ENCODE measurements at places on chromosomes 11 and 22.

DNA sequence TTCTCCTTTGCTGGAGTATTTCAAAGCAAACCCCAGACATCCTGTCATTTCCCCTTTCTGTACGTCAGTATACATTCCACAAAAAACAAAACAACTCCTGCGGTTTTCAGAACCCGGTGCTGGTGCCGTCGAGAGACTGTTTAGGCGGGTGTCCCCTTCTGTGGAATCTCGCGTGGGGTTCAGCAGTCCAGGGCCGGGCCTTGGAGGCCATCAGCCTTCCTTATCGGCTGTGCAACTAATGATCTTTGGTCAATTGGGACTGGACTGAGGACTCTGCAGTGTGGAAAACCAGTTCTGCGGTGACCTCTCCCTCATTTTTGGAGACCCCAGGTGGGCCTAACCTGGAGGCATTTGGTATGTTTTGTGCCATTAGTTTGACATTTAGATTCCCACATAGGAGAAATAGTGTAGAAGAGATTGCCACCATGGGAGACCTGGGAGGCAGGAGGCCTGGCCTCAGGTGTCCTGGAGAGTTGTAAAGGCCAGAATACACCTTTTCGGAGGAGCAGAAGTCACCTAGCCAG is 84.4 kb downstream of the TBC1D22A start:
- DNase-seq = no peak

DNA sequence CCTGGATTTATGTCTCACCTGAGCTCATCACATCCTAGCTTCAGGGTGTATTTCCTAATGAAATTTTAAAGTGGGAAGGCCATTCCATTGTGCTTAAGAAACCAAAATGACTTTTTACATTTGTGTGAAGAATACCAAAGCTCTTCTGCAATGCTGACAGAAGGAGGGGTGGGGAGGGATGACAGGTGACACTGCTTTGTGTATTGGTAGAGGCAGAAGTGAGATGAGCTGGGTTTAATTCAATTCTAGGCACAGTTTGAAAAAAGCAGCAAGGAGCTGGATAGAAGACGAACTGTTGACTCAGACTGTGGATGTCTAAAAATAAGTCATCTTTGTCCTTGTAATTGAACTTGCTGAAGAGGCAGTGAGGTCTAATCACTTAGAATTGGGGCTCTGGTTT is 710.3 kb upstream of the KIRREL3 start:
- no peak for DNase-seq

DNA sequence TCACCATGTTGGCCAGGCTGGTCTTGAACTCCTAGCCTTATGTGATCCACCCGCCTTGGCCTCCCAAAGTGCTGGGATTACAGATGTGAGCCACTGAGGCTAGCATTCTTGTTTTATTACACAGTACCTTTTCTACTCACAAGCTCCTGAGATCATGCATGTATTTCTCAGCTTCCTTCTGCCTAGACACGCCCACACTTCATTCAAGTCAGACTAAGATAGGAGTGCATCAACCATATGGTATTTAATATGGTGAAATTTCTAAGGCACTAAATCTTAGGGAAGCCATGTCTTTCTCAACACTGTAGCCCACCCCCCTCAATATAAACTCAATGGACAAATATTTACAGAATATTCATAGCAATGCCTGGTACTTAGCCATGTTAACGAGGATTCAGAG is 62.1 kb downstream of the SLC25A17 start:
- DNase-seq = no peak

- DNase-seq = no peak
Observed at GRCh38 chr11:75925785-75926164, 110.8 kb downstream of the UVRAG start.

DNA sequence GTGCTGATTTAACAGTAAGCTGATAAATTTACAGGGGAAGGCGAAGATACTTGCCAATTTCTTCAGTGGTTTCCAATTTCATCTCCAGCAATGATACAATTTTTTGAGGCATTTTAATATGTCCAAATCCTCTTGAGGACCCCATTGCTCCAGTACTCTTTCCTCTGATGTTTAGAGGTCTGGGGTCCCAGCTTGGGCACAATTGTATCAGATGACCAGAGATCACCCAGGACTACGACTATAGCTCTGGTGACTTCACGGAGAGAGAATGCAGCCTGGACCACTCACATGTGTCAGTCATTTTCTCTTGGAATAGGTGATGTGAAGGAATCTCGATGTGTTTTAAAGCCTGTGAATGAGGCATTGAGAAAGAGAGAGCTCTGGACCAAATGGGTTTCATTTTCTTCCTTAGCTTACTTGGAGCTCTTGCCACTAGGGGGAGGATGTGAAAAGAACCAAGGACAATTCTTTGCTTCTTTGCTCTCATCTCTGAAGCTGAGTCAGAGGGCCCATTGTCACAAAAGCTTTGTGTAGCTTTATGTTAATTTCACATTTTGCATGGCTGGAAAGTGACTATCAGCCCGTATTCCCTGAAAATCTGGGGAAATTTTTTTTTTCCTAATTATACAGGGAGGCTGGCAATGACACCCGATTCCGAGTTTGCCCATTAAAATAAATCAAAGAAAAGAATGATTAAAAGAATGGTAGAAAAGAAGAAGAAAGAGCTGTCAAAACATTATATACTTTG is 6.7 kb upstream of the CCDC90B start:
- peak; percentile 14 for DNase-seq

GRCh38 chr11:43845816-43846215 is 34.8 kb upstream of the ALKBH3 start:
- DNase-seq = no peak

- DNase-seq = no peak
Observed at GRCh38 chr11:80144897-80145594, 704.2 kb upstream of the TENM4 start.

DNA sequence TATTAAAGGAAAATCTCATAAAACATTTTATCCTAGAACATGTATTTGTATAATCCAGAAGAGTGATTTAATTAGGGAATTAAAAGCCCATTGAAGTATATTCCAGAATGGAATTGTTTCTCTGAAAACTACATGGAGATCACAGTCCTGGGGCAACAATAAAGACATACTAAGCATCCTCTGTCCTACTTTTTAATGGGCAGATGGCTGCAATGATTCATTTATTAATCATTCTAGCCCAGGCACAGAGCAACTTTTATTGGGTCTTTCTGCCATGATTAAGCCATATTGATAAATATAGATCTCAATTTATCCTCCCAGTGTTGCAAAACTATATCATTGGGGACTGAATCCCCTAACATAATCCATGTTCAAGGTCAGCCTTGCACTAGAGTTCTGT is 22.0 kb downstream of the FAM181B start:
- no peak for DNase-seq

DNA sequence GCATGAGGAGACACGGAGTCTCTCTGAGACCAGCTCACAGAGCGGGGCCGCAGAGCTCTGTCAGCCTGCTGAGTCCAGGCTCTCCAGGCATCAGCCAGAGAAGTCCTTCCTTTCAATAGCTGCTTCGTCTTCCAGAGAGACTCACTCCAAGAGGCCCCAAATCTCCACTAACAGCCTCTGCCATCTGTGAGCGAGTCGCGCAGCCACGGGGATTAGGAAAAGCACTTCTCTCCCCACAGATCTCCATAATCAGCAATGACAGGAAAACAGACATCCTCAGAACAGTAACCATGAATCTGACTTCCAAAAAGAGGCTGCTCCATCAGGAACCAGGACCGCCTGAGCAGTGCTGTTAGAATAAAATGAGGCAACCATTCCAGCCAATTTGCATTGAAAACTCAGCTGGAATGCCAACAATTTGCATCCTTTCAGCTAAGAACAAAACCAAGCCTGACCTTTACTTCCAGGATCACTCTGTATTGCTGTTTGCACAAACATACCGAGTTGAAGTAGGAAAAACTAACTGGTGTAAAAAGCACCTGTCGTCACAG is 65.4 kb downstream of the SMCO4 start:
- no peak for DNase-seq

GRCh38 chr11:131038597-131038996 is 122.3 kb upstream of the SNX19 start:
- peak; percentile 36 for DNase-seq

DNA sequence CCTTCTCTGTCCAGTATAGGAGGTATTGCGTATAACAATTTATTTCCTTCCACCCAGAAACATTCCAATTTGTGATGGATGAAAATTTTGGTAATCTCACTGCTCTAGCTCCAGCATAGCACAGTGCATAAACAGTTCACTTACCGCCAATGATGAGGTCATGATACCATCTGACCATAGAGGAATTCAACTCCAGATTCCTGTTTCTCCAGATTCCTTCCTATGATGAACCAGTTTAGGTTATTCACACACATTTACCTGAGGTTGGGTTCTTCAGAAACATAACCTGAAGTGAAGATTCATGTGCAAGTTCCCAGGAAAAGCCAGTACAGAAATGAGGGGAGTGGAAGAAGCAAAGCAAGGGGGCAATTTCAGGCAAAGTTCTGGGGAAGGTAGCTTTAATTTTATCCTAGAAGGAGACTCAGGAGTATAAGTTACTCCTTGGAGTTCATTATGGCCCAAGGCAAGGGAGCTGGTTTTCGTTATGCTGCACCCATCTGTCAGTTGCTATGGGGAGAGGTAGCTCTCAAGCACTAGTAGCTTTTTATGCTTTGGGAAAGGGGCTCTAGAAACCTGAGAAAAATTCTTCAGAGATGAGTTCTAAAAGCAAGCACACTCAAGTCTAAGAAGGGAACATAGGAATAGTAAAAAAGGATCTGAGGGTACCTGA is 121.6 kb downstream of the CASP12 start:
- no peak for DNase-seq

- no peak for DNase-seq
Observed at GRCh38 chr11:126698576-126698975, 302.0 kb downstream of the KIRREL3 start.

GRCh38 chr11:99432677-99433076 is 411.9 kb downstream of the CNTN5 start:
- no peak for DNase-seq

DNA sequence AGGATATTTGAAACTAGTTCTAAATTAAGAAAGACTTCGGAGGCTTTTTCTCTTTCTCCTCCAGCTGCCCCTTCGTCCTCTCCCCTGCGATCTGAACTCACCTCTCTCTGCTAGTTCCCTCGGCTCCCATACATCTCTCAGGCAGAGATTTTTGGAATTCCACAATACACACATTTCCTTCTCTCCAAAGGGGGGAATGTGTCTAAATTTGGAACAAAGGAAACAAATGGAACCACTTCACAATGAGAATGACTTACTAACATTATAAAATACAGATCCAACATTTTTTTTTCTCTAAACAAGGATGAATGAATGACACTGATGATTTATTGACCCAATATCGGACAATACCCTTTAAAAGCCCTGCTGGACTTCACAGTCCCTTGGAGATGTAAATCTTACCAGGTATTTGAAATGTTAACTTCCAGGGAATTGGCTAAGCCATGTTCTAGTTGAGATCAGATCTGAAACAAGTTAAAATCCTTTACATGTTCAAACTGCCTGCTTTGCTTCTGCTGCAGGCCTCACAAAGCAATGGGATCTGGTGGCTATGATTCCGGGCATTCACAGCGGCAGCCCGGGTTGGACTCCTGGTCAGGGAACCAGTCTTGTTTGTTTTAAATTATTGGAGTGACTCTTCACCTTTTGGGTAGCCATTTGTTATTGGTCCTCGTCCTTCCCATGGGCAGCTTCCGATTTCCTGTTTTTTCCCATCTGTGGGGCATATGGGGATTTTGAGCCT is 20.5 kb upstream of the GSTP1 start:
- DNase-seq = no peak

DNA sequence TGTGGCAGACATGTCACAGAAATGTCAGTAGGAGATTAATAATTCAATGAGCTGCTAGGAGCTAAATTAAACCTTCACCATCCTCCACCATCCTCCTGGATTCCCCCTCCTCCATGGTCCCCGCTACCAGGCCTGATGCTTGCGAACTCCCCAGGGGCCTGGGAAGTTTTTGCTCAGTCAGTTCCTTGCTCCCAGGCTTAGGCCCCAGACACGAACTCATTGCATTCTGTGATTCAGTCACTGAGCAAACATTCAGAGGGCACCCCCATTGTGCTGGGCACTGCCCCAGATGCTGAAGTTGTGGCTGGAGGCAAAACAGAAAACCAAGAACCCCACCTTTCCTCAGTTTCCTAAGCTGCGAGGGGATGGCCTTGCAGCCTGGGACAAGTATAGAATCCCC is 14.3 kb downstream of the NPTXR start:
- DNase-seq = no peak

- no peak for DNase-seq
Observed at GRCh38 chr11:72900013-72900412, 85.8 kb downstream of the ATG16L2 start.

GRCh38 chr22:31082606-31083376 is 1.7 kb downstream of the SMTN start:
- DNase-seq = no peak

DNA sequence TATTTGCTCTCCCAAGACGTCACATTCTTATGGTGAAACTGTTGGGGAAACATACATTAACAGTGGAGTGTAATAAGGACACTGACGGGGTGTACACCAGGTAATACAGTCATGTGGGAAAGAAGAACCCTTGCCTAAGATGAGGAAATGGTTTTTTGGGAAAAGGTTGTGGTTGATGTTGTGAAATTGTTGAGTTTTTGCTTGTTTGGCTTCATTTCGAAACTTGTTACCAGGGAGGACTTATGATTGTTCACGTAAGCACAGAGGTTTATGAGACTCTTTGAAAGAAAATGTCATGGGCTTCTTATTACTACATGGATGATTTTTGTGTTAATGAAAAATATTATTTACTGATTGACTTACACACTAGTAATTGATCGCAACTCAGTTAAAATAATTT is 16.8 kb downstream of the ANO3 start:
- DNase-seq = no peak

- DNase-seq = no peak
Observed at GRCh38 chr22:50473088-50473487, 1.7 kb downstream of the SBF1 start.

DNA sequence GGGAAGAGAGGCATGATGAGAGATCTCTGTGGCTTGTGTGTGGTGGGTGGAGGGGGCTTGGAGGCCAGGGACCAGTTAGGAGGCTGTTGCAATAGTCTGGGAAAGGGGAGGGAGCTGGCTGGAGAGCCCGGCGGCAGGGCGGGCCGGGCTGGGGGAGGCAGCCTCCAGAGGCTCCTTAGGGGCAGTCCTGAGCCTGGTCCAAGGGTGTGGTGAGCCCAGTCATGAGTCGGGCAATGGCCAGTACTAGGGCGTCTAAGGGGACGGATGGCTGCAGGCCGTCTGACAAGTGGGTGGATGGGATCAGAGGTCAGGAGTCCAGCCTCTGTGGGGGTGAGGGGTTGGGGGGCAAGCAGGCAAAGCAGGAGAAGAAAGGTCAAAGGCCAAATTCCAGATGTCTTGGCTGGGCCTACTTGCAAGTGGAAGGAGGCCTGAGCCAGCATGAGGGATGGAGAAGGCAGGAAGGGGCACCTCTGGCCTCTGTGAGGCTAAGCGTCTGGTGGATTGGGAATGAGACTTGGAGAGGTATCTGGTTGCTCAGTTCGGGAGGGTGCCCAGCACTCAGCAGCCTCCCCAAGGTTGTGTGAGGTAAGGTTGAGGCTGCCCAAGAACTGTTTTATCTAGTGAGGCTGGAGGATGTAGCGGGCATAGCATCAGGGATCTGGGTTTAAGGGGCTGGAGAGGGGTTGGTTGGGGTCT is 6.0 kb upstream of the CD248 start:
- DNase-seq = no peak
